HCEC 1CT (cell line): ENCODE measurements at places on chromosomes 6 and 20.

- peak; percentile 12 for DNase-seq
Observed at GRCh38 chr6:105078386-105078708, 101.5 kb downstream of the POPDC3 start.

DNA sequence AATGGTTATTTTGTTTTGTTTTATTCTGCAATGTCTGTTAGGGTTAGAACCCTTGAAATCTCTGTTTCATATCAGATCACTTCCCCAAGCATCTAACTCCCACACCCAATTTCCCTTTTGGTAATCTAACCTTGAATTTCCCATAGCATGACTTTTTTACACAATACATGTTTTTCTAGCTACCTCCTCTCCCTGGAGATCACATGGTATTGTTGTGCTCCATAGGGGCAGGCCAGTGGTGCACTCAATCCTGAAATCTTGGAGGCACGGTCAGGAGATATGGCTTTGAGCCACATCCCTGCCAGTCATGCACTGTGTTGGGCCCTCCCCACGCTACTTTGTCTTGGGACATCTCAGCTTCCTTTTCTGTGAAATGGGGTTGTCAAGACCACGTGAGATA is 36.7 kb upstream of the NNAT start:
- DNase-seq = no peak

DNA sequence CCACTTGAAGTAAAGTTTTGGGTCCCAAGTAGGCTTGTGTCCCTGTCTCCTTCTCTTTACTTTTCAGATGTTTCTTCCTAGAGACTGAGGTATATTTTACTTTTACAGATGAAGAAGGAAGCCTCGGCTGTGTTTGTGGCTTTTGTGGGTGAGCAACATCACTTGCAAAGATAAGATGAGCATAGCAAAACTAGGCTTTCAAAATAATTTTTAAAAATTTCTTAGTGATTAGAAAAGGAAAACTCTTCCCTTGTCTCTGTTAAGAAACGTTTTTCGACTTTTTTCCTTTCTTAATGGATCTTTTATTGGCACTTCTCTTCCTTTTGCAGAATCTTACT is 7.6 kb downstream of the PTPN1 start:
- DNase-seq = no peak

DNA sequence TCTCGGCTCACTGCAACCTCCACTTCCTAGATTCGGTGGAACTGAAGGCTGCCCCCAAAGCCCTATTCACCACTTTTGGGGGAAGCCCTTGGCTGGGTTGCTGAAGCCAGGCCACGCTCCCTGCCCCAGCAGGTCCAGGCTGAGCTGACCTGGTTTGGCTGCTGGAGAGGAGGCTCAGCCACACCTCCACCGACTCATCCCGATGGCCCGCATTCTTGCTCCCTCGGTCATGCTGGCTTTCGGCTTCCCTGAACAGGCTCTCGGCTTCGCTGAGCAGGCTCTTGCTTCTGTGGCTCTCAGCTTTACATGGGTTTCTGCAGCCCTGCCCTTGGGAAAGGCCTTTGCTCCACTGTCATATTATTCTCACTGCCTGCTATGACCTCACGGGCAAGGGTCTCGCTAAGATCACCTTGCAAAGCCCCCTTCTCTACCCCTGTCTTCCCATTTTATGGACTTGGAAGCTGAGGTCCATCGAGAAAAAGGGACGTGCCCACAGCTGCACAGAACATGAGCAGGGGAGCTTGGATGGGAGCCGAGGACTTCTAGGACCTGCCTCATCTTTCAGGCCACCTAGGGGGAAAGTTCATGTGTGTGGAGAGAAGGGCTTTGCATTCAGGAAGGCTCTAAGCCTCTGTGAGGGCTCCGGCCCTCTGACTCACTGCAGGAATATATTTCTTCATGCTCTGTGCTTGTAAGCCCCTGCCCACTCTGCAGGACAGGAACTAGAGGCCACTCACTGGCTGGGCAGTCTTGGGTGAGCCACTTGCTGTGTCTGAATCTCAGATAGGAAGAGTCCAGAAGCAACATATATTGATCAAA is 15.6 kb downstream of the ARHGAP40 start:
- DNase-seq = peak; percentile 57

DNA sequence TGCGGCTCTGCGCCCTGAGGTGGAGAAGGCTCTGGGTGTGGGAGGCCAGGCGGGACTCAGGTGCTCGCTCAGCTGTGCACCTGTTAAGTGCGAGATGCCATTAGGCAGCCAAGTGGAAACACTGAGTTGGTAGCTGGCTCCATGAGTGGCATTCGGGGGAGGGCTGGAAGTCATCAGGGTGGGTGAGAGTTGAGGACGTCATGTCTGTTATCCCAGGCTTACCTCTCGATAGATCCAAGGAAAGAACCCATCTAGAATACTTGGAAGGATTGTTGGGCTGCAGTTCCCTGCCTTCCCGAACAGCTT is 41.3 kb downstream of the TAF8 start:
- DNase-seq = no peak

DNA sequence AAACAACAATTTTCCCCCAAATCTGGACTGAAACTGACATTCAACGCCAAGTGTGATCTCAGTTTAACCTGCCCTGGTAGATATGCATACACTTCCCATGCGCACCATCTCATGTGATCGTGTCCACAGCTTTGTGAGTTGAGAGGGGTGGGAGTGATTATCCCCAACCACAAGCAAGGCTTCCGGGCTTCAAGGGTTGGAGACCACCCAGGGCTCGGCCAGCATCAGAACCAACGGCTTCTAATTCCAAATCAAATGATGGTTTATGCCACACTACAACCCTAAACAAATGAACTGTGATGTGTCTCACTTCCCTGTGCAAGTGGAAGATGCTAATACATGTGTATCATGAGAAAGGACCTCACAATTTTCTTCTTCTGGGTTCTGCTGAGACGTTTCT is 515 bp upstream of the TGM3 start:
- no peak for DNase-seq

GRCh38 chr20:50514750-50515149 is 4.6 kb downstream of the PTPN1 start:
- no peak for DNase-seq

DNA sequence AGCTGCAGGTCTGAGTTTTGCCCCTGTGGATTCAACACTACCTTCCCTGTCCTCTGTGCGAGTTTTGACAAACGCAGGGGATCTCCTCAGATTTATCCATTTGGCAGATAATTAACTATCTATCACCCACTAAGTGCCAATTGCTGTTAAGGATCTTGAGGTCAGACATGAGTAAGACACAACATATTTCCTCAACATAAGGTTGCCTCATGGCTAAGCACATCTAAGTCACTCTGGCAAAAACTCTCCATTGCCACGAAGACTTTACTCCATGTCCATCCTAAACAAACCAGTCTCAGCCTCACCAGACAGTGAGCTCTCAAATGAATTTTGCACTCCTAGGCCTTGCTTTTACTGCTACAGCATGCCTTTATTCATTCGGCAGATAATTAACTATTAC is 408.4 kb downstream of the MAFB start:
- DNase-seq = no peak

DNA sequence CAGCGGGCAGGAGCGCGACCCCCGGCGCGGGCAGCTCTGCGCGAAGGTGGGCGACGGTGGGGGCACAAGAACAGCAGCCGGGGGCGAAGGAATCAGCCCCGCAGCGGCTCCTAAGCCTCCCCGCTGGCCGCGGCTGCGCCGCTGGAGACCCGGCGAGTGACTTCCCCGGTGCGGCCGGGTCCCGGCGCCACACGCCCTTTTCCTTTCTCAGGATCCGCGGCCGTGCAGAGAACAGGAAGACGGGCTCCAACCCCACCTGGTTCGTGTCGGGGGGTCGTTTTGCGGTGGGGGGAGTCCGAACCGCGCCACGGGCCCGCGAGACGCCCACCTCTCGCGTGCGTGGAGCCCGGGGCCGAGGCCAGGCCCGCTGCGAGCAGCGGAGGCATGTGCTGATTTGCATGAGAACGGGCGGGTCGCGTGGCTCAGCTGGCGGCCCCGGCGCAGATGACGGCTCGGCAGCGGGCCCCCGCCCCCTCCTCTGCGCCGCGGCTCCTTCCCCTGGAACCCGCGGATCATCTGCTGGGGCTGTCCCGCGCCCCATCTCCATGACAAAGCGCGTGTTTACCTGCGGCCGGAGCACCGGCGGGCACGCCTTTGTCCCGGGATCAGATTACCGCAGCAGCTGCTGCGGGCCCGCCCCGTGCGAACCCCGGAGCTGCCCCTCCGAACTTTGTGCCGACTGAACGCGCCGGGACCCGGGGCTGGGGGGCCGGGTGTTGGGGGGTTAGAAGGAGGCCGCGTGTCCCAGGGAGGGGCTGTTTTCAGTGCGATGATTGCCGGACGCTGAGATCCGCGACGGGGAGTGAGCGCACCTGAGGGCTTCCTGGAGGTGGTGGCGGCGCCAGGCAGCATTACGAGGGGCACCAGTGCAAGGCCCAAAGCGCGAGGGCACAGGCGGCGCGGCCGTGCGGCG is 4.9 kb upstream of the DLL1 start:
- no peak for DNase-seq

- no peak for DNase-seq
Observed at GRCh38 chr20:62337558-62338293, 29.4 kb downstream of the LAMA5 start.
